ENCODE measurements at places on chromosomes 4 and X.

GRCh38 chr4:167622481-167623240 lies 388.4 kb upstream of the SPOCK3 start:
- no peak for DNase-seq
- H3K27me3 ChIP-seq = no peaks in the 10 kb centered on the region
- H3K4me3 ChIP-seq = no peak overlapping the region
- H3K27ac ChIP-seq = no peak overlapping the region
- H3K36me3 ChIP-seq = no peaks in the 10 kb centered on the region
- no peaks in the 10 kb centered on the region for H3K4me1 ChIP-seq

- no peak for DNase-seq
- no peaks in the 10 kb centered on the region for H3K27me3 ChIP-seq
- H3K4me3 ChIP-seq = no peak overlapping the region
- no peaks in the 10 kb centered on the region for H3K36me3 ChIP-seq
- no peak overlapping the region for H3K27ac ChIP-seq
Observed at GRCh38 chr4:125125276-125125675, 189.5 kb upstream of the FAT4 start.

- H3K27ac ChIP-seq = no peak overlapping the region
- no peaks in the 10 kb centered on the region for H3K4me1 ChIP-seq
- no peak overlapping the region for H3K4me3 ChIP-seq
- no peaks in the 10 kb centered on the region for H3K27me3 ChIP-seq
- DNase-seq = no peak
Observed at GRCh38 chr4:25925486-25926201, 11.6 kb downstream of the SMIM20 start.

GRCh38 chr4:48110452-48110978 lies 23.5 kb downstream of the TXK start:
- no peak for DNase-seq
- H3K4me3 ChIP-seq = no peak overlapping the region
- H3K4me1 ChIP-seq = no peaks in the 10 kb centered on the region
- no peaks in the 10 kb centered on the region for H3K27me3 ChIP-seq

DNA sequence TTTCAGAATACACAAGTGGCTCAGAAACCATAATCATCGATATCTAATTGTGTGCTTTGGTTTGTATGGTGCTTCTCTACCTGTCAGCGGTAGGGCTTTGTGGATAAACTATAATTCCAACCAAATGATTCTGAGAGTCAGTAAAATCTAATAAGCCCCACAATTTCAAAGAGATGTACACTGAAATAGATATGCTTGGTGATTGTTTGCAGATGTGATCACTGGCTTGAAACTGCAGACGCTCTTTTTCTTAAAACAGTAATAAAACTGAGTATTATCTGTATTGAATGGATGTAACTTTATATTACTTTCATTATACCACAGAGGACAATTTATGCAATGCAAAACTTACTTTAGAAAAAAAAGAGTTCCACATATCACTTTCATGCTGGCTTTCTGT lies 198.8 kb upstream of the ANXA10 start:
- no peaks in the 10 kb centered on the region for H3K4me1 ChIP-seq
- H3K36me3 ChIP-seq = no peaks in the 10 kb centered on the region
- no peak overlapping the region for H3K27ac ChIP-seq
- H3K27me3 ChIP-seq = no peaks in the 10 kb centered on the region
- DNase-seq = no peak
- no peak overlapping the region for H3K4me3 ChIP-seq

DNA sequence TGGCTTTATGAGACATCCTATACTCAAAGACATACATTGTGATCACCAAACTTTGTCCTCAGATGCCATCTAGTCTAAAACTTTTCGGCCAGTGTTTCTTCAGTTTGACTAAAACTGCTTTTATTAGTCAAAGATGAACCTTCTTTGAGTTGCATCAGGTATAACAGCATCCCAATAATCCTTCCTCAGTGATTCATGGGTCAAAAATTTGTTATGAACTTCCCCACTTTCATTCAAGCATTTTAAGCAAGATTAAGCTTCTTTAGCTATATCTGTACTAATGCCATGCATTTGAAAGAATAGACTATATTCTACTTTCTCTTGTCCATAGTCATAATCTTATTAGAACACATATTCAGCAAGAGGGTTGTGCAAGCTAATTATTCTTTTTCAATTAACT lies 1070.4 kb upstream of the ADGRL3 start:
- H3K4me3 ChIP-seq = no peak overlapping the region
- H3K4me1 ChIP-seq = no peaks in the 10 kb centered on the region
- no peak for DNase-seq
- no peak overlapping the region for H3K27ac ChIP-seq

DNA sequence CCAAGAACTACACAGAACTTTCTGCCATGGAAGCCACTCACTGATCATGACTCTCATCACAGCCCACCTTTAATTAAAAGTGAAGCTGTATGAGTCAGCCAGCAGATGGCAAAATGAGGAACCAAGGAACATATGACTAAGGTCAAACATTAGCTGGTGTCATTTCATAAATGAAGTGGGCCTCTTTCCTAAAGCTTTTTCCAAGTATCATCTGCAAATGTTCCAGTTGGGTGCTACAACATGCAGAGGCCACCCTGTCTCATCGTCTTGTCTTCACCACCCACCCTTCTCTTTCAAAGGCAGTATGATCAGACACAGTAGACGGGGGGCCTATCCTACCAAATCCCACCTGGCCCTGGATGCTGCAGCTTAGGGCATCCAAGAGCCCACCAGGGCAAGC lies 9.2 kb upstream of the EOLA1 start:
- H3K27me3 ChIP-seq = no peaks in the 10 kb centered on the region
- peaks cover 15% of the 10 kb centered on the region for H3K4me1 ChIP-seq
- H3K27ac ChIP-seq = peak overlapping the region; percentile 76
- DNase-seq = no peak

GRCh38 chrX:13090027-13090338 lies 45.6 kb upstream of the FAM9C start:
- H3K36me3 ChIP-seq = no peaks in the 10 kb centered on the region
- DNase-seq = no peak
- H3K4me3 ChIP-seq = no peak overlapping the region
- H3K27ac ChIP-seq = peak overlapping the region; percentile 84

- no peak overlapping the region for H3K27ac ChIP-seq
- peaks cover 2% of the 10 kb centered on the region for H3K27me3 ChIP-seq
- H3K4me3 ChIP-seq = no peak overlapping the region
- peaks cover 3% of the 10 kb centered on the region for H3K4me1 ChIP-seq
- H3K36me3 ChIP-seq = no peaks in the 10 kb centered on the region
Observed at GRCh38 chr4:150032541-150032940, 45.7 kb upstream of the DCLK2 start.

GRCh38 chr4:78864405-78865024 lies 74.7 kb downstream of the PAQR3 start:
- no peak for DNase-seq
- H3K4me3 ChIP-seq = peak overlapping the region; percentile 21
- H3K27ac ChIP-seq = peak overlapping the region; percentile 70
- no peaks in the 10 kb centered on the region for H3K27me3 ChIP-seq
- peaks cover 69% of the 10 kb centered on the region for H3K36me3 ChIP-seq

DNA sequence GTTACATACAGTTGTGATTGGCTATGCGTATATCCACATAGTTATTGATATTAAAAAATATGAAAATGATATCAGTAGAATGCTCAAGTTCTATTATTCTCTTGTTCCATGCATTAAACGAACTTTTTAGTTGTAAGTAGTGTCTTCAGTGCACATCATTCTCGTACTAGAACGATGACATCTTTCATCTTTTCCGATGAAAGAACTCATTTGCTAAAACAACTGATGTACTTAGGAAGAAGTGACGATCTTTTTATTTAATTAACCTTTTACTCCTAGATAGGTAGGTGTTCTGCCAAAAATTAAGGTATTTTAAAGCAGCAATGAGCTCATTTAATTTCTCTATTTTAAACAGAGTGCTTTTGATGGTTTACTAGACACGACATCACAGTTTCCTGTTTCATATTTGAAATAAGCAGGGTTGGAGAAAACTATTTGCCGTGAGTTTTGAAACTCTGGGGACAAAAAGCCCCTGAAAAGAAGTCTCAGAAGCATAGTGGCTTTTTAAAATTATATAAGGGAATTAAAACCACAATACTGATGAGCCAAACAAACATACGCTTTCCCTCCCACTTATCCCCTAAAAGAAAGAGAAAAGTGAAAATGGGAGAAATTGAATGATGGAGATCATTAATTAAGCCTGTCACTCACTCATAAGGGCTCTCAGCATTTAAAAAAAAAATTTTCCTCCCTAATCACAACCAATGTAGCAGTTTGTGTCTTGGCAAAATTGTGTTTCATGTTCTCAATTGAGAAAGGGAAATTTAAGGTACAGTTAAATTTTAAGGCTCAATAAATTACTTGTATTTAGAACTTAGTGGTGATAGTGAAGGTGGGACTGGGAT lies 25.6 kb downstream of the SPRY1 start:
- no peaks in the 10 kb centered on the region for H3K27me3 ChIP-seq
- H3K36me3 ChIP-seq = no peaks in the 10 kb centered on the region
- H3K4me1 ChIP-seq = peaks cover 32% of the 10 kb centered on the region
- peak overlapping the region; percentile 35 for H3K27ac ChIP-seq
- no peak for DNase-seq
- H3K4me3 ChIP-seq = peak overlapping the region; percentile 32

- no peak overlapping the region for H3K27ac ChIP-seq
- H3K4me3 ChIP-seq = no peak overlapping the region
- peaks cover 10% of the 10 kb centered on the region for H3K27me3 ChIP-seq
- no peak for DNase-seq
- peaks cover 5% of the 10 kb centered on the region for H3K36me3 ChIP-seq
Observed at GRCh38 chr4:38292529-38292928, 332.3 kb downstream of the PTTG2 start.

DNA sequence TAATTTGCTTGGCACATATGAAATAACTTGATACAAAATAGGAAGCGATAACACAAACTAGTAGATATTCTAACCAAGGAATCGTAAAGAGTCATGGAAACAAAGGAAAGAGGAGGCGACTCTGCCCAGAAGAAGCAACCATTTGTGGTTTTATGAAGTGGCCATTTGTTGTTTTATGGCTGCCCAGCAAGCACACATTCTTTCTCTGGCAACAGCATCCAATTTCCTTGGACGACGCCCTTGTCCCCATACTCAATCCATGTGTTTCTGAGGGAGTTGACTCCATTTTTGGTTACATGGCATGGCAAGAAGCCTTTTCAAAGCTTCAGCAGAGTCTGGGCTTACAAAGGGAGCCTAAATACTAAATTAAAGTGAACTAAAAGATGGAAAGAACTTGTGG lies 295.1 kb downstream of the INPP4B start:
- no peak overlapping the region for H3K4me3 ChIP-seq
- no peak for DNase-seq
- H3K27me3 ChIP-seq = no peaks in the 10 kb centered on the region
- no peaks in the 10 kb centered on the region for H3K36me3 ChIP-seq
- no peak overlapping the region for H3K27ac ChIP-seq
- no peaks in the 10 kb centered on the region for H3K4me1 ChIP-seq

- no peak for DNase-seq
- peaks cover 1% of the 10 kb centered on the region for H3K36me3 ChIP-seq
- H3K4me3 ChIP-seq = no peak overlapping the region
- no peak overlapping the region for H3K27ac ChIP-seq
- H3K4me1 ChIP-seq = peaks cover 20% of the 10 kb centered on the region
Observed at GRCh38 chr4:98519268-98519977, 139.0 kb downstream of the TSPAN5 start.

DNA sequence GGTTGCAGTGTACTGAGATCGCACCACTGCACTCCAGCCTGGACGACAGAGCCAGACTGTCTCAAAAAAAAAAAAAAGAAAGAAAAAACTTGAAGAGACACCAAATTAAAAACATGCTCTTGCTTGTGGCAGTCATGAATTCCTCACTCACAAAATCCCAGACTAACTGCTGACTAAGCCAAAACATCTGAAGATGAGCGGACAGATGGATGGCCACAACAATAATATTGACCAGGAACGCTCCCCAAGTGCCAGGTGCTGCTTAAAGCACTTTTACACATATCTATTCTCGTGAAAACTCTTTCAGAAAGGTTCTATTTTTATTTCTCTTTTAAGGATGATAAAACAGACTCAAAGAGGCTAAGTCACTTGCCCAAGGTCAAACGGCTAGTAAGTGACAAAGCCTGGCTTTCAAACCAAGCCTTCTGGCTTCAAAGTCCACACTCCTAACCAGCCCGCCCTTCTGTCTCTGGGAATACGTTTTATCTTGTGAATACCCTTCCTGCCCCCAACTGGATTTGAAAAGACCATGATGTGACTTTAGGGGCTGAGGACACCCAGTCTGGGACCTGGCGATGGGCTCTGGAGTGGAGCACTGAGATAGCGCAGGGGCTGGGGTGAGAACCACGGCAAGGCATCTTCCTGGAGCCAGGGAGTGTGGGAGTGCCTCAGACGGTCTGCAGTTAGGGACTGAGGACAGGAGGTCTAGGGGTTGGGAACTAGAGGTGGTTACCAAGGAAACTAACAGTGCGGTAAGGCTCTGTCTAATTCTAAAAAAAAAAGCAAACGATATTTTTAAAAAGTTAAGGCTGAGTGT lies 9.5 kb upstream of the CXCR3 start:
- no peak for DNase-seq
- no peaks in the 10 kb centered on the region for H3K36me3 ChIP-seq
- peaks cover 43% of the 10 kb centered on the region for H3K4me1 ChIP-seq
- no peak overlapping the region for H3K27ac ChIP-seq

DNA sequence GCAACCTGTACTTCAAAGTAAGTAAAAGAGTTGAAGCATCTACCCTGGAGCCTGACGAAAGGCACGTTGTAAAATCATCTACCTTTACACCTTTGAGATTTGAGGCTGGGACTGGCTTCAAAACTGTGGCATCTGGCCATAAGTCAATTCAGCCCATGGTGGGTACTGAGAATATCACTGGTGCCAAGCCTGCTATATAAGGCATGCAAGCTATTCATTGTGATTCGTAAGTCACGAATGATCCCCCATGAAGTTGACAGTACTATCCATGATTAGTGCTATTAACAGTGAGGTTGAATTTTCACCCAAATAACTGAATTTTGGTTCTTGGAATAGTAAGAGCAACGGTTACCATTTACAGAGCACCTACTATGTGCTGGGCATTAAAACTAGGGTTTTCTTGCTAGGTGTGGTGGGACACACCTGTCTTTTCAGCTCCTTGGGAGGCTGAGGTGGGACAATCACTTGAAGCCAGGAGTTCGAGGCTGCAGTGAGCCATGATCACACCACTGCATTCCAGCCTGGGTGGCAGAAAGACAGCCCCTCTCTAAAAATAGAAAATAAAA lies 39.8 kb downstream of the IRF2 start:
- peaks cover 70% of the 10 kb centered on the region for H3K4me1 ChIP-seq
- DNase-seq = no peak
- H3K4me3 ChIP-seq = no peak overlapping the region
- peaks cover 48% of the 10 kb centered on the region for H3K36me3 ChIP-seq

DNA sequence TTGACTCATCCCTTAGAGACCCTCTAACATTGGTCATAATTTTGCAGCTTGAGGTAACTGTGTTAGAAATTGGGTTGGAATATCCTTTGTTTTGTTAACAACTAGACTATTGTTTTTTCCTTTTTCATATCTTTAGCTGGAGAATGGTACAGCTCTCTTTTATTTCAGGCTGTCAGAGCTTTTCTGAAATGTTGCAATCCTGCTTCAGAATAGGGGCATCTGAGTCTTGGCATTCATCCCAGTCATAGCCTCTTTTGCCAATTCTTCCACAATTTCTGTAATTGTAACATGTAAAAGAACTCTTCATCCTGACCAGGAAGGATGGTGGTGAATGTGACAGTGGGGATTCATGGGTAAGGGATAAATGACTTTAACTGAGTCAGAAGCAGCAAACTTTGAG lies 128.7 kb downstream of the FHIP1A start:
- peaks cover 7% of the 10 kb centered on the region for H3K27me3 ChIP-seq
- no peak overlapping the region for H3K27ac ChIP-seq
- H3K4me1 ChIP-seq = no peaks in the 10 kb centered on the region
- no peak overlapping the region for H3K4me3 ChIP-seq
- no peaks in the 10 kb centered on the region for H3K36me3 ChIP-seq
- no peak for DNase-seq

Measured in activated B cell treated with CpG ODN at 0.5 μM for 24 hours (primary cell).